ENCODE measurements at places on chromosomes 6 and 20.
A peak's percentile ranks its signal among the peaks of the same experiment; 100 is the strongest.

GRCh38 chr6:148317739-148318138 is 24.9 kb upstream of the SASH1 start:
- H3K4me3 ChIP-seq, result no peak overlapping the region
- H3K27me3 ChIP-seq, result peaks cover 11% of the 10 kb centered on the region
- no peaks in the 10 kb centered on the region for H3K4me1 ChIP-seq

DNA sequence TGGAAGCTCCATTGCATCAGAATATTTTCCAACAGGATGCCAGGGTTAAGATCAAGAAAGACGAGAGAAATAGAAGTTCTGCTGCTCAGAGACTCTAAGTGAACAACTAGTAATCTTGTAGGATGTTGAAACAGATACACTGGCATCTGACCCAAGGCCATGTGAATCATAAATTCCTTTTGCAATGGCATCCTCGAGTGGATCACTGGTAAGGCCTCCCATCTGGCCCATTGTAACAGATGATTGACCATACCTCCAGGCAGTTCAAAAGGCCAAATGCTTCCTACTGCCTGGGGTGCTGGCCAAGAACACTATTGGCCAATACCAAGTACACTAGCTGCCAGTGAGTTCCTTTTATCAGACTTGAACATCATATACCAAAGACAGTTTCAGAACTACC is 9.9 kb upstream of the SLC17A3 start:
- no peaks in the 10 kb centered on the region for H3K27me3 ChIP-seq
- no peak overlapping the region for H3K27ac ChIP-seq
- no peaks in the 10 kb centered on the region for H3K36me3 ChIP-seq
- no peak overlapping the region for H3K4me3 ChIP-seq

GRCh38 chr6:155262655-155263054 is 1.2 kb upstream of the CLDN20 start:
- H3K27me3 ChIP-seq, result no peaks in the 10 kb centered on the region
- no peak overlapping the region for H3K4me3 ChIP-seq
- H3K36me3 ChIP-seq, result peaks cover 25% of the 10 kb centered on the region
- peaks cover 5% of the 10 kb centered on the region for H3K4me1 ChIP-seq

DNA sequence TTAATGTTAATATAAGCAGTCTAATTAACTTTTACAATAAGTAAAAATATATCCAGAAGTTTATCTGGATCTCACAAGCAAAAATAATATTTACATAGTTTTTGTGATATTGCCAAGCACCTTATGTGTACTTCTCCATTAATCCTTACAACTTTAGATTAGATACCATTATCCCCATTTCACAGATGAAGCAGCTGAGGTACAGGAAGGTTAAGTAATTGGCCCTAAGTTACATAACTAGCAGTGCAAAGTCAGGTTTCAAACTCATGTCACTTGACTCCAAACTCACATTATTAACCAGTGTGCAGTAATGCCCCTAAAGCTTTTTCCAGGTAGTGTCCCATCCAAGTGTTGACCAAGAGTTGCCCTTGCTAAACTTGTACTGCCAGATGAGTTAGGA is 248.6 kb upstream of the STXBP5 start:
- no peak overlapping the region for H3K27ac ChIP-seq
- no peak for DNase-seq
- peaks cover 2% of the 10 kb centered on the region for H3K36me3 ChIP-seq
- H3K4me1 ChIP-seq, result peaks cover 6% of the 10 kb centered on the region
- H3K27me3 ChIP-seq, result no peaks in the 10 kb centered on the region

DNA sequence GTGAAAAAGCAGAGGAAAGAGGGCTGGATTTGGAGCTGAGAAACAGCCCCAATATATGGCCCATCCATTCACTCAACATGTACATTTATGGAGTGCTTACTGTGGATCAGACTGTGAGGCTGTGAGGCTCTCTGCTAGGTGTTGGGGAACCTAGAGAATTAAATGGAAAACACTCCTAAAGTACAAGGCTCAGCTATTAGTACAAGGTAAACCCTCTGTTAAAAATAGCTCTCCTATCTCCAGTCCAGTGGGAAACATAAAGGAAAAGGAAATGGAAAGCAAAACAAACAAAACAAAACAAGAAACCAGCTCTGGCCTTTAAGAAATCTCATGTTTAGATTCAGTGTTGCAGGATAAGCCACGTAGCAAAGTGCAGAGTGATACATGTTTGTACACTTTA is 35.0 kb downstream of the LY86 start:
- H3K27me3 ChIP-seq, result no peaks in the 10 kb centered on the region
- H3K4me3 ChIP-seq, result no peak overlapping the region
- peaks cover 19% of the 10 kb centered on the region for H3K4me1 ChIP-seq
- no peak for DNase-seq

GRCh38 chr6:149169761-149170511 is 147.6 kb upstream of the TAB2 start:
- H3K36me3 ChIP-seq, result no peaks in the 10 kb centered on the region
- no peaks in the 10 kb centered on the region for H3K27me3 ChIP-seq
- DNase-seq, result no peak
- H3K27ac ChIP-seq, result no peak overlapping the region
- no peak overlapping the region for H3K4me3 ChIP-seq

DNA sequence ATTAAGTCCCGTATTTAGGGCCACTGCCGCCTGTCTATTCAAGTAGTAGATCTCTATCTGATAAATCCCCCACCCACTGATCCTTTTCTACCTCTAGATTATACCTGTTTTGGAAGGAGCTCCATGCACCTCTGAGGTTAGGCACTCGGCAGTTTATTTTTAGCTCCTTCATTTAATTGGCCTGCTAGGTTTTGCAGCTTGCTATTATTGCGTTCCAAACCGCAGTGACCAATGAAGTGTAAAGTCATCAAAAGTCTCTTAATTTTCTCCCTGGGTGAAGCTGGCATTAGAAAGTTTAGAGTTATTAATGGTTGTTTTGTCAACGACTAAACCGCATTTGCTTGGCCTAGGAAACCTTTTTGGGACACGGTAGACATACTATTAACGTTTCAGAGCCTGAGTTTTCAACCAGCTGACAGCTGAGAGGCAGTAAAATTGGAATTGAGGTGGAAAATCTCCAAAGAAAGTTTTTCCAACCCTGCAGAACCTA is 60.0 kb downstream of the RFPL4B start:
- DNase-seq, result no peak
- H3K27ac ChIP-seq, result no peak overlapping the region
- H3K36me3 ChIP-seq, result no peaks in the 10 kb centered on the region
- H3K27me3 ChIP-seq, result peaks cover 9% of the 10 kb centered on the region
- no peaks in the 10 kb centered on the region for H3K4me1 ChIP-seq

DNA sequence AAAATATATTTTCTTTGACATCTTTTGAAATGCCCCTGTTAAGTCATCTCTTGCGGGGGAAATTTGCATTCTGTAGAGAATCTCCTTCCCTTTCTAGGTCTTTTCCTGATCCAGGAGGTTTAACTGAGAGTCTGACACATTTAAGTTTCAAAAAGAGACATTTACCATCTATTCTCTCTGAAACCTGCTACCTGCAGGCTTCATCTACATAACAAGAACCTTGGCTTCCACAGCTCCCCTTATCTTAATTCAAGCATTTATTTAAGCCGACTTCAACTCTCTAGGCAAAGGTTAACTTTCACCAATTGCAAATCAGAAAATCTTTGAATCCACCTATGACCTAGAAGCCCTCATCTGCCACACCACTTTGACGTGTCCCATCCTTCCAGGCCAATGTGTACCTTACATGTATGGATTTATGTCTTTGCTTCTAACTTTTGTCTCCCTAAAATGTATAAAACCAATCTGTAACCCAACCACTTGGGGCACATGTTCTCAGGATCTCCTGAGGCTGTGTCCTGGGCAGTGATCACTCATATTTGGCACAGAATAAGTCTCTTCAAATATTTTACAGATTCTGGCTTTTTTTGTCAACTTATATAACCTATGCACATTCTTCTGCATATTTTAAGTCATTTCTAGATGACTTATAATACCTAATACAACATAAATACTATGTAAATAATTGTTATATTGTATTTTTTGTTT is 666.7 kb downstream of the UTRN start:
- DNase-seq, result no peak
- no peak overlapping the region for H3K27ac ChIP-seq
- no peak overlapping the region for H3K4me3 ChIP-seq
- H3K36me3 ChIP-seq, result no peaks in the 10 kb centered on the region
- H3K4me1 ChIP-seq, result no peaks in the 10 kb centered on the region
- no peaks in the 10 kb centered on the region for H3K27me3 ChIP-seq

GRCh38 chr6:29925321-29925720 is 17.0 kb upstream of the HLA-A start:
- H3K36me3 ChIP-seq, result peaks cover 15% of the 10 kb centered on the region
- peak overlapping the region; percentile 96 for H3K4me3 ChIP-seq
- H3K4me1 ChIP-seq, result peaks cover 31% of the 10 kb centered on the region

GRCh38 chr20:46558511-46558959 is 8.1 kb upstream of the OCSTAMP start:
- DNase-seq, result peak; percentile 84
- peak overlapping the region; percentile 77 for H3K27ac ChIP-seq
- H3K27me3 ChIP-seq, result no peaks in the 10 kb centered on the region
- H3K36me3 ChIP-seq, result no peaks in the 10 kb centered on the region

- H3K27me3 ChIP-seq, result no peaks in the 10 kb centered on the region
- peaks cover 21% of the 10 kb centered on the region for H3K4me1 ChIP-seq
- no peak overlapping the region for H3K4me3 ChIP-seq
Observed at GRCh38 chr6:111589366-111589765, 16.3 kb downstream of the TRAF3IP2 start.

DNA sequence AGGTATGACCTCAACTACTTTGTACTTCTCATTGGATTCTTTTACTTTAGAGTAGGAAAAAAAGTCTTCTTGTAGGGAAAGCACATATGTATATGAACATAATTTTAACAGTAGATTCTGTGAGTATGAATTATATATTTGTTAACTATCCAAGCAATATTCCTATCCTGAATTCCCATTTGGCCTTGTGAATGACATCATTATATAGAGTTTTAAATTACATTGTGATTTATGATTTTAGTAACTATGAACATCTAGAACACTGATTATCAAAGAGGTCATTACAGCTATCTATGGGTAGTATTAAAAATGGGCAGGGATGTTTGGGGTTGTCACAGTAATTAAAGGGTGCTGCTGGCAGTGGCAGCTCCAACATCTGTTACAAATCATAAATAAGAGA is 163.9 kb upstream of the TFAP2D start:
- H3K27me3 ChIP-seq, result no peaks in the 10 kb centered on the region
- H3K27ac ChIP-seq, result no peak overlapping the region
- H3K4me3 ChIP-seq, result no peak overlapping the region
- H3K36me3 ChIP-seq, result no peaks in the 10 kb centered on the region
- DNase-seq, result no peak
- no peaks in the 10 kb centered on the region for H3K4me1 ChIP-seq

GRCh38 chr6:147906361-147906760 is 397.9 kb downstream of the SAMD5 start:
- no peaks in the 10 kb centered on the region for H3K4me1 ChIP-seq
- H3K36me3 ChIP-seq, result no peaks in the 10 kb centered on the region
- no peaks in the 10 kb centered on the region for H3K27me3 ChIP-seq
- H3K4me3 ChIP-seq, result no peak overlapping the region
- DNase-seq, result no peak

- H3K4me1 ChIP-seq, result no peaks in the 10 kb centered on the region
- H3K27ac ChIP-seq, result no peak overlapping the region
- peak; percentile 6 for DNase-seq
- H3K4me3 ChIP-seq, result no peak overlapping the region
Observed at GRCh38 chr6:55069132-55069781, 105.1 kb upstream of the HCRTR2 start.

DNA sequence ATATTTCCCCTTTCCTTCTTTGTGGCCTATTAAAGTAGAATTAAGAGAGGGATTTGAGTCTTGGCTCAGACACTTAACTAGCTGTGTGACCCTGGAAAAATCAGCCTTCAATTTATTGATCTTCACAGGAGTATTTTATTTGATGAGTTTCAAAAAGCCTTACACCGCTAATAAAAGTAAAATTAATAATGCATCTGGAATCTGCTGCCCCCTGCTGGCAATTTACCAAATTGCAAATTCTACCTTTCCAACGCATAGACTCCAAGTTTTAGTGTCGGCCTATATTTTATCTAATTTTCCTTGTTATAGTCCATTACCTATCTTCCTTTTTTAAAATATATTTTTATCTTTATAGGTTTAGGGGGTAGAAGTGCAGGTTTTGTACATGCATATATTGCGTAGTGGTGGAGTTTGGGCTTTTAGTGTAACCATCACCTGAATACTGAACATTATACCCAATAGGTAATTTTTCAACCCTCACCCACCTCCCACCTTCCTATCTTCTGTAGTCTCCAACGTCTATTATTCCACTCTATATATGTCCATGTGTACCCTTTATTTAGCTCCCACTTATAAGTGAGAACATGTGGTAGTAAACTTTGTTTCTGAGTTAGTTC is 46.3 kb downstream of the GOPC start:
- peaks cover under 1% of the 10 kb centered on the region for H3K4me1 ChIP-seq
- peaks cover 2% of the 10 kb centered on the region for H3K27me3 ChIP-seq
- no peak overlapping the region for H3K27ac ChIP-seq
- no peak overlapping the region for H3K4me3 ChIP-seq
- DNase-seq, result peak; percentile 78

GRCh38 chr6:22747571-22747970 is 178.2 kb downstream of the HDGFL1 start:
- no peak for DNase-seq
- H3K4me3 ChIP-seq, result no peak overlapping the region
- no peaks in the 10 kb centered on the region for H3K4me1 ChIP-seq
- no peaks in the 10 kb centered on the region for H3K27me3 ChIP-seq

GRCh38 chr6:136517002-136517401 is 33.2 kb downstream of the MAP7 start:
- H3K4me3 ChIP-seq, result no peak overlapping the region
- H3K4me1 ChIP-seq, result no peaks in the 10 kb centered on the region
- H3K27me3 ChIP-seq, result no peaks in the 10 kb centered on the region
- H3K36me3 ChIP-seq, result no peaks in the 10 kb centered on the region

GRCh38 chr6:148441454-148441911 is 98.8 kb downstream of the SASH1 start:
- H3K4me1 ChIP-seq, result peaks cover 13% of the 10 kb centered on the region
- H3K36me3 ChIP-seq, result no peaks in the 10 kb centered on the region
- no peak overlapping the region for H3K27ac ChIP-seq
- H3K27me3 ChIP-seq, result peaks cover 12% of the 10 kb centered on the region

DNA sequence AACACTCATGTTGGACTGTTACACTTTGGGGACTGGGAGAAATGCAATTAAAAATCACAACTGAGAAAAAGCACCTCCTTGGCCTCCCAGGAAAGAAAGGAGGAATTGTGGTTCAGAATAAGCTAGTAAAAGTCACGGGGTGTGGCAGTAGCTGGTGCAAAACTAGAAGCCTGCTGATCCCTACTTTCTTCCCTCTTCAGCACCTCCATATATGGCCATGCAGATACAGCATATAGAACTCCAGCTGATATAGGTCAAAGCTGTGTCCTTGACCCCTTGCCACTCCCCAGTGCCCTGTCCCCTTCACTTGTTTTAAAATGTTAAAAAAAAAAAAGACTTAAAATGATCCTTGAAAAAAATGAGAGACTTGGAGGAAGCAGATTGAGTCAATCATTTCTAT is 5.5 kb upstream of the FLRT3 start:
- H3K4me3 ChIP-seq, result no peak overlapping the region
- H3K36me3 ChIP-seq, result no peaks in the 10 kb centered on the region
- no peak for DNase-seq
- H3K27ac ChIP-seq, result no peak overlapping the region

- H3K4me3 ChIP-seq, result no peak overlapping the region
- no peaks in the 10 kb centered on the region for H3K4me1 ChIP-seq
- DNase-seq, result no peak
- H3K27me3 ChIP-seq, result no peaks in the 10 kb centered on the region
Observed at GRCh38 chr6:146578054-146578453, 20.7 kb upstream of the ADGB start.

- no peaks in the 10 kb centered on the region for H3K4me1 ChIP-seq
- peaks cover 10% of the 10 kb centered on the region for H3K36me3 ChIP-seq
- H3K27ac ChIP-seq, result no peak overlapping the region
- no peak overlapping the region for H3K4me3 ChIP-seq
Observed at GRCh38 chr20:53284696-53285095, 308.9 kb downstream of the ZNF217 start.

GRCh38 chr20:14773486-14773885 is 436.1 kb upstream of the FLRT3 start:
- H3K27ac ChIP-seq, result no peak overlapping the region
- no peaks in the 10 kb centered on the region for H3K36me3 ChIP-seq
- H3K4me3 ChIP-seq, result no peak overlapping the region
- DNase-seq, result no peak
